ENCODE measurements at places on chromosomes 3 and 15.

DNA sequence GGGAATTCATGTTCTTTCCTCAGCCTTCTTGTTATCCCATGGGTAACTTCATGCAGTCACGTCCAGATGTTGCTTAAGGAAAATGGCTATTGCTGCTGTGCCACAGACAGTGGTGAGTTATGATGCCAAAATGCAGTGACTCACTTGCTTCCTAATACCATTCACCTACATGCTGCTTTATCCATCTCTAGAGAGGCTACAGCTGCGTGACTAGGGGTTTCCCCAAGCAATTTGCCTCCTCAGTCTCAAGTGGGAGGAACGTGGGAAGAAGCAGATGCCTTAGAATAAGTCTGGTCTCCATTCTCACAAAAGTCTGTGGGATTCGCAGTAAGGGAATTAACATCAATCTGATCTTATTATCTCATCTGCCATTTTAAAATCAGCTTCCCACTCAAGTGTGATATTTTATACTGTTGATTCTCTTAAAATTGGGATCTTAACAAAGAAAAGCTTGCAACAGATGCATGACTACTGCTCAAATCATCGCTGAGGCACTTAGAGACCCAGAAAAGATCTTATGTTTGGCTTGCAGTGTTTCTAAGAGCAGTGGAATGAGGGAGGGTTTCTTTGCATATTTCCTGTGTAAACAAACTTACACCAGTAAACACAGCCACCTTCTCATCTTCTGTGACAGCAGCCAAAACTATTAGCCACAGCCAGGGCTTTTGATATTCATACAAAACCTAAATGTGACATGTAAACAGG, 62.0 kb upstream of the ACP3 start:
- peak; percentile 35 for DNase-seq

DNA sequence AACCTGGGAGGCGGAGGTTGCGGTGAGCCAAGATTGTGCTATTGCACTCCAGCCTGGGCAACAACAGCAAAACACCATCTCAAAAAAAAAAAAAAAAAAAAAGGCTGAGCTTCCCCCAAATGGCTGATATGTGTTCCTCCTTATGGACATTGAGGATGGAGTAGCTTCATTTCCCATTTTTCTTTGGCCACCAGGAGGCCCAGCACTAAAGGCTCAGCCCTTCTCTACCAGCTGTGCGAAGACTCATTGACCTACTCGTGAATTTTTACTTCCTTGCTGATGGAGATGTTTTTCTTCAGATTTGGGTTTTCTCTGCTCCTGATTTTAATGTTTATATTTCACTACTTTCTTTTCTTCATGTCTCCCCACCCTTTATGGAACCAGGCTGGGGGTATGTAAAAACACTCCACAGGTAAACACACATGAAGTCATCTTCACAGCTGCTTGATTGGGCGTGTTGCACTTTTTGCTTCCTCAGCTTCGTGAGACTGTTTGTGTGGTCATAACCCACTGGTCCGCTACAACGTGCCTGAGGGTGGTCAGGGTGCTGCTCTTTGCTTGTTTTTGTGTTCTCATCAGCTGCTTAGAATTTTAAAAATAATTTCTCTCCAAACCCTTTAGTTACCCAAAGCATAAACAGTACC, 13.5 kb downstream of the SEMA4B start:
- peak; percentile 48 for DNase-seq

GRCh38 chr15:67670647-67671305, 128.3 kb downstream of the MAP2K5 start:
- no peak for DNase-seq

GRCh38 chr3:99875581-99875928, 57.9 kb downstream of the CMSS1 start:
- DNase-seq: peak; percentile 68

DNA sequence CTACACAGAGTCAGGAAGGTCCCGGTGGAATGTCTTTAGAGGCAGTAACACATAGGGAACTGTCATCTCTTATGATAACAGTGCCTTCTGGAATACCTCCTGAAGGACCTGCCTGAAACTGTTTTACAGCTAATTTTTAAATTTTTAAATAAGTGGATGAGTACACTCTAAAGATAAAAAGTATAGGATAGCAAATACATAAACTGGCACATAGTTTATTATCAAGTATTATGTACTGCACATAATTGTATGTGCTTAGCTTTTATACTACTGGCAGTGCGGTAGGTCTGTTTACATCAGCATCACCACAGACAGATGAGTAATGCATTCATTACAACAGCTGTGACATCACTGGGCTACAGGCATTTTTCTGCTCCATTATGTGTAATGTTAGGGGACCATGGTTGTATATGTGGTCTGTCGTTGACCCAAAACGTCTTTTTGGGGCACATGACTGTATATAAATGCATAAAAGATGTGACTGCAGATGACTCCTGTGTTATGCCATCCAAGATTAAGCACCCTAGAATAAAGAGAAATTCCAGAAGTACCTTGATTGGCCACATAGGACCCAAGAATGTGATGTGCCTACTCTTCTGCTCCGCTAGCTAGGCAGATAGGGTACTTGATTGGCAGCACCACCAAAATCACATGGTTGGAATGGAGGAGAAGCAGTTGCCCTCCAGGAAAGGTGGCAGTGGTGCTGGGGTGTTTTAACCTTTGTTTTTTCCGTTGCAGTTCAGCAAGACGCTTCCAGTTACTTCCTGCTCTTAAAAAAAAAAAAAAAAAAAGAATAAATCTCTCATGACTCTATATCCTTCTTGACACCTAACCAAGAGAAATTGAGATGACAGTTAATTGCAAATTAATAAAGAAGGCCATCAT, 3.3 kb downstream of the VPS8 start:
- DNase-seq: peak; percentile 50

DNA sequence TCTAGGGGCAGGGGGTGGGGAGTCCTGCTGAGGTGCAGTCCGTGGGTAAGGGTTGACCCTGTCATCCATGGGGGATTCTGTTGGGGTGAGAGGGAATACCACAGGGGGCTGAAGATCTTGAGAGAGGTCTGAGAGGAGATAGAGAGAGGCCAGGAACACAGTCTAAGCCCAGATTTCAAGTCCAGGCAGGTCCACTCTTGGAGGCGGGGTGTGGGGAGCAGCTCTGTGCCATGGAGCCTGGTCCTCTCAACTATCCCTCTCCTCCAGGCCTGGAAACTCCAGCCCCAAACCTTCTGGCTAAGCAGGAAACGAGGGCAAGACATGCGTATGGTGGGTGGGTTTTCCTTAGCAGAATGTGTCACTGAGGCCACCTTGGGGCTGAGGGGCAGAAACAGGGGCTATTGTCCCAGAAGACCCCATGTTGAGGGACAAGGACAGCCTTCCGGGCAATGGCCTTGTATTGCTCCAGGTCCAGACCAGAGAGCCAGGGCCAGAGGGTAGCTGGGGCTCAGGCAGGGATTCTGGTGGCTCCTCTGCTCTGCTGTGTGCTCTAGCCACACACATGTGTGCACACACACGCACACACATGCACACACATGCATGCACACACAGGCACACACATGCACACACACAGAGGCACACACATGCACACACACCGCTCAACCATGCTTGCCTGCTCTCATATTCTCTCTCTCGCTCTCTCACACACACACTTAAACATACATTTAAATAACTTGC, 48.6 kb upstream of the MAGEF1 start:
- no peak for DNase-seq

GRCh38 chr3:152322756-152323155, 54.0 kb downstream of the MBNL1 start:
- DNase-seq: no peak

GRCh38 chr3:99366663-99367429, 271.5 kb upstream of the COL8A1 start:
- DNase-seq: peak; percentile 11

DNA sequence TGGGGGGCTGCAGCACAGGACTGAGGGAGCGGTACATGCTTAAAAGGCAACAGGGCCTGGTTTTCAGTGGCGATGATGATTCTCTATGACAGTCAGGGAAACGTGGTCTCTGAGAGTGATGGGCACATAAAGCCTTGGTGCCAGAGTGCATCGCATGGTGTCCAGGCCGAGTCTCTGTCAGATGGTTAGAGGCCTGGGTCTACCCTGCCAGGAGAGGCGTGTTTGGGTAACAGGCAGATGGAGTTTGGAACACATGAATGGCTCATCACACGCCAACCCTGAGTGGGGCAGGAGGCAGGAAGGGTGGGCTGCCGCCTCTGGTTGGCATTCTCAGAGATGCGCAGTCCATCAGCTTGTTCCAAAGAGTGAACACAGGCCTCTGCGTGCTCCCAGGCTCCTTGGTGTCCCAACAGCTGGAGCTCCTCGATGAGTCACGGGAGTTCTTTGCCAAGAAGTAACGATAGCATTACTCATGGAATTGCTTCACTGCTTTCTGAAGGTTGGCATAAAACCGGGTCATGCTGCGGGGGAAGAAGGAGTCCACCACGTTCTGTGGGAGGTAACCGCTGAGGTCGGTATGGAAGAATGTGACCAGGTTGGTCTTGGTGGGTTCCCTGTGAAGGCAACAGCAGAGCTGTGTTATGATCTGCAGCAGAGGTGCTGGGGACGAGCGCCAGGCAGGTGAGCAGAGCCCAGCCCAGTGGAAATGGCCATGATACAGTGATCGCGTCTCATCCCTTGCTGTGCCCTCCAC, 11.0 kb downstream of the STARD5 start:
- DNase-seq: peak; percentile 91

GRCh38 chr3:128407247-128407646, 59.4 kb downstream of the DNAJB8 start:
- DNase-seq: no peak

DNA sequence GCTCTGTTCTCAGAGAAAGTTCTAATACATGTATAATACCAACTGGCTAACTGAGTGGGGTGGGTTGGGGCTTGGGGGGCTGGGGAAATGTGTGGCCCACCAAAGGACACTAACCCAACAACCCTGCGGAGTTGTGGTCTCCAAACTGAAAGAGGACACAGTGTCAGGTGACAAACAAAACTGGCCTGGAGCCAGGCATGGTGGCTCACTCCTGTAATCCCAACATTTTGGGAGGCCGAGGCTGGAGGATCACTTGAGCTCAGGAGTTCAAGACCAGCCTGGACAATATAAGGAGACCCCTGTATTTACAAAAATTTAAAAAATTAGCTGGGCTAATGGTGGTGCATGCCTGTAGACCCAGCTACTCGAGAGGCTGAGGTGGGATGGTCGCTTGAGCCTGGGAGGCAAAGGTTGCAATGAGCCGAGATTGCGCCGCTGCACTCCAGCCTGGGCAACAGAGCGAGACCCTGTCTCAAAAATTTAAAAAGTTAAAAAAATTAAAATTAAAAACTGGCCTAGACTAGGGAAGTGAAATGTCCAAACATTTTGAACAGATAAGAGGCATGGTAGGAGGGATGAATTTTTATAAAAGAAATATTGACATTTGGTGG, 31.7 kb upstream of the SRP14 start:
- no peak for DNase-seq

GRCh38 chr3:71372241-71372768, 211.2 kb downstream of the FOXP1 start:
- DNase-seq: no peak

GRCh38 chr3:100245136-100245535, 15.7 kb upstream of the TBC1D23 start:
- no peak for DNase-seq

- no peak for DNase-seq
These were observed 18.5 kb upstream of the ERICH6 start for GRCh38 chr3:150722267-150722666.

- DNase-seq: peak; percentile 19
These were observed 394.6 kb downstream of the ZNF385D start for GRCh38 chr3:21356402-21356801.

DNA sequence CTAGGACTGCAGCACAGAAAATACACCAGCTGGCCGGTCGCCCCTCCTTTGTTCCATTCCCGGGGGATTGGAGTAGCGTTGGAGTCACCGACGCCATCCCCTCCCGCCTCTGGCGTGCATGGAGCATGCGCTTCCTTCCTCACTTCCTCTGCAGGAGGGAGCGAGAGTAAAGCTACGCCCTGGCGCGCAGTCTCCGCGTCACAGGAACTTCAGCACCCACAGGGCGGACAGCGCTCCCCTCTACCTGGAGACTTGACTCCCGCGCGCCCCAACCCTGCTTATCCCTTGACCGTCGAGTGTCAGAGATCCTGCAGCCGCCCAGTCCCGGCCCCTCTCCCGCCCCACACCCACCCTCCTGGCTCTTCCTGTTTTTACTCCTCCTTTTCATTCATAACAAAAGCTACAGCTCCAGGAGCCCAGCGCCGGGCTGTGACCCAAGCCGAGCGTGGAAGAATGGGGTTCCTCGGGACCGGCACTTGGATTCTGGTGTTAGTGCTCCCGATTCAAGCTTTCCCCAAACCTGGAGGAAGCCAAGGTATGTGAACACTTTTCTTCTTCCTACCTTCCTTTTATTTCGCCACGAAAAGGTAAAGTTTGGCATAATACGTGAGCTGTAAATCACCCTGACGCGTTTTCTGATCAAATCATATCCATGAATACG, at the start of gene SCG3:
Gene SCG3 (plus strand): TSS at position 201 of the 661 bp plus-strand sequence. CDS start 253 bp downstream, at position 454.
- no peak for DNase-seq

- no peak for DNase-seq
These were observed 108.8 kb downstream of the TOP2B start for GRCh38 chr3:25555695-25556437.

- DNase-seq: peak; percentile 18
These were observed 3.8 kb downstream of the GSK3B start for GRCh38 chr3:120090422-120090821.

DNA sequence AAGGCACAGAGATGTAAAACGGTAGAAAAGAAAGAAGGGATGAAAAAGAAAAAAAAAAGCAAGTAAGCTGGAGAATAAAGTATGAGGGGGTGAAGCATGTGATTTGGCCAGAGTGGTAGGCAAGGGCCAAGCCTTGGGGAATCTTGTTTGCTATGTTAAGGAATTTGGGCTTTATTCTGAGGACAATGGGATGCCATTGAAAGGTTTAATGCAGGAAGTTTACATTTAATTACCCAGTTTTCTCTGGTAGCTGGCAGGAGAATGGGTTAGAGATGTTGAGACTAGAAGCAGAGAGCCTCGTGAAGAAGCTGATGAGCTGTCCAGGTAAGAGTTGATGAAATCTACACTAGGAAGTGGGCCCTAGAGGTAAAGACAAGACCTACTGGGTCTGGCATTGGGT, 455.9 kb downstream of the PDCD6IP start:
- no peak for DNase-seq

DNA sequence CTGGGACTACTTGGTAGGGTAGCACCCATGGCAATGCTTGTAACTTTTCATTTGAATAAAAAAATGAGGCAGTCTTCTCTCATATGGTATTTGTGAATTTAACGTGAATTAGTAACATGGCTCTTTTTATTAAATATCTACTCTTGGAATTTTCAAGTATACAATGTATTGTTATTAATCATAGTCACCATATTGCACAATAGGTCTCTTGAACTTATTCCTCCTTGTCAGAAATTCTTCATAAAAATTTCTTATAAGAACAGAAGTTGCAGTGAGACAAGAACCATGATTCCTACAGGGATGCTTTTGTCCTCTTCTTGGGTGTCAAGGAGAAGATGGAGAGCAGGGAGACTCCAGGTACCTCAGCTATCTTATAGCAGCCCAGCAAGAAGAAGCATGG, 203.8 kb upstream of the FEZF2 start:
- no peak for DNase-seq

GRCh38 chr15:80778964-80779657, at the start of gene CEMIP:
Gene CEMIP (plus strand): TSS chr15:80779370. CDS start chr15:80873880, 94,510 bp downstream.
- peak; percentile 65 for DNase-seq

GRCh38 chr15:91128016-91128415, 28.0 kb downstream of the SV2B start:
- no peak for DNase-seq
